Amygdala (tissue), 56 donors: ENCODE measurements at places on chromosomes 5 and 9.

- no peak for DNase-seq
Measured at GRCh38 chr5:111556501-111556900, 44.2 kb upstream of the STARD4 start.

GRCh38 chr9:110502842-110503241 lies 76.7 kb downstream of the SVEP1 start:
- DNase-seq: no peak

DNA sequence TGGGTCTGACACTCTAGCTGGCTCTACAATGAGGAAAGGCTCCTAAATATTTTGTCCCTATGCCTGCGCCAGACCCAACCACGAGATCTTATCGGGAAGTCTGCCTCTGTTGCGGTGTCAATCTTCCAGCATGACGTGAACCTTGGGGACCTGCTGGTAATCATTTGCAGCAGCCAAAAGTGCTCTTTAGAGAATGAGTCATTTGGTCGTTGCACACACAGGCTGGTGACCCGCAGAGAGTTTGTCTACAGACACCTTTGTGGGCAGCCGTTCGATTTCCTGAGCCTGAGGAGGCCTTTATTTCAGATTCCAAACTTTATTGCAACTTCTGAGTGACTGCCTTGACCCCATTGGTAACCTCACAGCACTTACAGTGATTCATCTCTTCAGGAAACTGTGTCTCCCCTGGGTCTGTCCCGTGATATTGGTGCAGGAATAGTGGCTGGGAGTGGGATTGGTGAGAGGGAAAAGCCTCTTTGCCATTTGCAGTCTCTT lies 326.1 kb downstream of the NSG2 start:
- no peak for DNase-seq

DNA sequence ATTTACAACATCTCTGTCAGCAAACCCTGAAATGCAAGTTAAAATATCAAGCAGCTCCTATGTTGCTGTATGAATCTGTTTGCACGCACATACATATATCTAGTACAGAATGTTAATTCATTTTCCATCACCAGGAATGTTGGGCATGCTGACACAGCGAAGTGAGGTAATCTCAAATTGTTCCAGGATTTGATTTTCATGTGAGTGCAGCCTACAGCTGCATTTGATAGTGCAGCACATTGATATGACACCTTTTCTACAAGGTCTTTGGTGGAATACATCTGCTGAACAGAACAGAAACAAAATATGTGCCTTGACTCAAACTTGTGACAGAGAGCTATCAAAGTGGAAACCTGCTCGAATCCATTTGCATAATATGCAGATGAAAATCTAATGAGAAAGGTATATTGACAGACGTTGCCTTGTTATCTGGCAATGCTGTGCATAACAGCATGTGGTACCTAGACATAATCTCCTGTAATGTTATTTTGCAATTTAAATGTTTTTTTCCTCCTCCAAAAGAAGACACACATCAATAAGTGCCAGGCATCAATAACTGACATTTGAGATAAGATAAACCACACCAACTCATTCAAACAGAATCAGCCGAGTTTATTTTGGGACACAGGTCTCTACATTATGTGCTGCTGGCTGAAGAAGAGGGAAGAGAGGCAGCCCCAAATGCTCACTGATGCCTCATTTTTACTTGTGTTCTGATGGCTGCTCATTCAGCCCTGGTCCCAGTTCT lies 512.2 kb downstream of the ZNF608 start:
- no peak for DNase-seq

DNA sequence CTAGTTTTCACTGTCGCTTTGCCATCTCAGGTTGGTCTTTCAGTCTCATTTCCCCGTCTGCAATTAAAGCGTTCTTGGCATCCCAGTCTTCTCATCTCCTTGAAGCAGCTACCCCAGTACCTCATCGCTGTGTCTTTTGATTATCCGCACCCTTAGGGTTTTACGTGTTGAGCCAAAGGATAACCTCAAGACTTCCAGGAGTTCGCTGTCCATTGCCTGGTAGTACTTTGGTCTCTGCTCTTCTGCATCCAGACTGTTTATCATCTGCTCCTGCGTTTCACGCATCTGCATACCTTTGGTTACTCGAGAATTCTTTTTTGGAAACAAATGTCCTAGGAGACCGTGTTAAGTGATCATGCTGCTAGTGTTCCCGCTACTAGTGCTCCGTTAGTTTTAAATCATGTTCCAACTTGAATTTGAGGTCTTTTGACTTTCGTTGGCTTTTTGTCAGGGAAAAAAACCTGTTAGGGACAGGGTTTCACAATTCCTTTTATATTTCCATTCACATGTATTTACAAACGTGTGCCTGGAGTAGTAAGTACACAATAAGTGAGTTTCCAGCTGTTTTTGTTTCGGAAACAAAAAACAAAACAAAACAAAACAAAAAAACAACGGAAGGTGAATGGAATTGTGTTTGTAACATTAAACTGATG lies 888 bp downstream of the RABGAP1 start:
- no peak for DNase-seq

DNA sequence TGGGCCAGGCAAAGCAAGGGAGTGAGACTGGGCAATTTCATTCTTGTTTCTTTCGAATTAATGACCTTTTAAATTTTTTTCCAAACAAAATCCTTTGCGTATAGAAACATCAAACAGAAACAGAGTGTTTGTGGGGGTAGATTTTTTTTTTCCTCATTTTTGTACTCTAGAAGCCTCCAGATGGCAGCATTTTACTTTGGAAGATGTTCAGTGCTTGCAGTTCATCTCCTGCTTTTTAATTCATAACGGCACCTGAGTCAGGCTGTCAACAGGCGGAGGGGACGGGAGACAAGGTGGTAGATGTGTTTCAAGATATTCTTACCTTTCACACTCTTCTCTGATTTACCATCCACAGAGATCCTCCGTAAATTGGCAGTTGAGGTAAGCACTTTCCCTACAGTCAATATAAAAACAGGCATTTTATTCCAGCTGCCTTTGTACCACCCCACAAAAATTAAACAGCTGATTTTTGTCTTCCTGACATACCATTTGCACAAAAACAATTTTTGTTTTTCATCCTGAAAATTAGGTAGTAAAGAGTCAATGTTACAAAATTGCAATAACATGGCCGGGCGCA lies 99.5 kb upstream of the FBXL17 start:
- DNase-seq: no peak

- no peak for DNase-seq
Measured at GRCh38 chr9:7103367-7103766, 345.6 kb downstream of the KDM4C start.
